ENCODE measurements at places on chromosomes 4 and X.

- no peak for DNase-seq
Measured at GRCh38 chr4:70133473-70133872, 20.6 kb upstream of the PRR27 start.

- no peak for DNase-seq
Measured at GRCh38 chr4:74320559-74321118, 12.4 kb downstream of the EPGN start.

DNA sequence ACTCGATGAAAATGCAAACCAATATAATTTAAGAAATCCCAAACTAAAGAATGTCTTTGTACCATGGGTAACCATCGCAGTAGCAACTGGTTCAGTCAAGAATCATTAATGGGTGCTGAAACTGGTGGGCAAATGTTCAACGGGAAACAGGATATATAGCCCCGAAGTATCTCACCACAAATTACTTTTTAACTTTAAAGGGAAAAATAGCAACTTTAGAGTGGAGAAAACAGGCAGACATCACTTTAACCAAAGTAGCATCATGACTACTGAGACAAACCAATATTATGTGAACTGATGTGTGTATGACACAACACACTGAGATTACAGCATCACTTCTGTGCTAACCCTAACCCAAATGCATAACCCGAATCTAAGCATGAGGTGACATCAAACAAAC lies 33.8 kb upstream of the SLAIN2 start:
- no peak for DNase-seq

DNA sequence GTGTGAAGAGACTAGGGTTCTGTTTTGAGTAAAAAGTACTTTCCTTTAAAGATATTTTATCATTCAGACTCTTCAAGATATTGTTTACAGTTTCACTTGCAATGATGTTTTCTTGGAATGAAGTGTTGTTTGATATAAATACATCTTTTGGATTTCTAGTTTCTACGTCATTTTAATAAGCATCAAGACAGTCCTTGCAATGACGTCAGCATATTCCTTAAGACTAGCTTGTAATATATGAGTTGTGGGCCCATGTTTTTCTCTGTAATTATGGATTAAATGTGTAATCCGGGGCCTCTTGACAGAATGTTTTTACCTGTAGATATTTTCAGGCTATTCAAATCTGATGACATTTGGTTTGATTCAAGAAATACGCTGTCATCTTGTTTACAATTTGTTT lies 66.1 kb downstream of the RBMX2 start:
- DNase-seq = no peak

DNA sequence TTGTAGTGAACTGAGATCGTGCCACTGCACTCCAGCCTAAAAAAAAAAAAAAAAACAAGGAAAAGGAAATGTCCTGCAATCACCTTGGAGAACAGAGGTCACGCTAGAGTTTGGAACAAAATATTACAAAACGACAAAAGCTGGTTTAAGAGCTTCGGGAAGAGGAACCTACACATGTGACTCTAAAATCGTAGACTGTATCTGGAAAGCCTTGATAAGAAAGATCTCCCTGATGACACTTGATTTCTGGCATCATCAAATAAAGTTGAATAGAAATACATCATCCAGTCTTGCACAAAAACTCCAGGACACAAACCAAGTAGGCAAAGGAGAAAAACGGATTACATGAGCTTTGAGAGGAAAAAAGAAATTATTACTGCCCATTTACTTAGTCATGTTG lies 31.1 kb upstream of the DOCK11 start:
- DNase-seq = no peak

DNA sequence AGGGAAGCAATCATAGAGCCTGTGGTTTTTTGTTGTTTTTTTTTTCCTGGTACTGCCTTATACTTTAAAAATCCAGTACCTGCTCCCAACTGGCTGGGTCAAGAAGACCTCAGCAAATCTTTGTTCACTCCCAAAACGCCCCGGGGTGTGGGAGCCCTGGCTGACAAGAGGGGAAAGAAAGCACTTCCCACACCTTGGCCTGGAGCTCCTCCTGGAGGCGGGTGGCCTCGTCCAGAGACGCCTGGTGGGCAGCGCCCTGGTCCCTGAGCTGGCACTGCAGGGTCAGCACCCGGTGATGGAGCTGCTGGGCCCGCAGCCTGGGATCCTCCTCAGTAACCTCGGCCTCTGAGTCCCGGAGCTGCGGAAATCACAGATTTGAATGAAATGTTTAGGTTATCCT lies 38.2 kb downstream of the C4orf50 start:
- DNase-seq = no peak

- DNase-seq = no peak
Measured at GRCh38 chr4:30945586-30945985, 225.4 kb downstream of the PCDH7 start.

- no peak for DNase-seq
Measured at GRCh38 chrX:152819732-152820131, 10.8 kb downstream of the CETN2 start.

DNA sequence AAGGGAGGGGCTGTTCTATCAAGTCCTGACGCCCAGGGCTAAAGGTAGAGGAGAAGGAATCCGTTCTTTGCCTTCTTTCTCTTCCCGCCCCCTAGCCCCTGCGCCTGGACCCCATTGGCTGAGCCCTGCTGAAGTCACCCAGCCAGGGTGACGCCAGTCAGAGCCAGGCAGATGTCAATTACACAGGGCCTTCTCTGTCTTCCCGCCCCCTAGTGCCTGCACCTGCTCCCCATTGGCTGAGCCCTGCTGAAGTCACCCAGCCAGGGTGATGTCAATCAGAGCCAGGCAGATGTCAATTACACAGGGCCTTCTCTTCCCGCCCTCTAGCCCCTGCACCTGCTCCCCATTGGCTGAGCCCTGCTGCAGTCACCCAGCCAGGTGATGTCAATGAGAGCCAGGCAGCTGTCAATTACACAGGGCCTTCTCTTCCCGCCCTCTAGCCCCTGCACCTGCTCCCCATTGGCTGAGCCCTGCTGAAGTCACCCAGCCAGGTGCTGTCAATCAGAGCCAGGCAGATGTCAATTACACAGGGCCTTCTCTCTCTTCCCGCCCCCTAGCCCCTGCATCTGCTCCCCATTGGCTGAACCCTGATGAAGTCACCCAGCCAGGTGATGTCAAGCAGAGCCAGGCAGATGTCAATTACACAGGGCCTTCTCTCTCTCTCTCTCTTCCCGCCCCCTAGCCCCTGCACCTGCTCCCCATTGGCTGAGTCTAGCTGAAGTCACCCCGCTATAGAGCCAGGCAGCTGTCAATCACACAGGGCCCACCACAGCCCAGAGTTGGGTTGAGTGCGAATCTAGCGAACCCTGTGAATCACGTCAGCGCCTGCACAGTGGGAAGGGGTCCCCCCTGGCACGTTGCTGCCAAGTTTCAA lies 46.4 kb downstream of the ASMT start:
- DNase-seq = peak; percentile 57

- no peak for DNase-seq
Measured at GRCh38 chr4:3615386-3616286, 83.4 kb upstream of the LRPAP1 start.

GRCh38 chr4:157882901-157883300 lies 289.9 kb downstream of the GASK1B start:
- no peak for DNase-seq

GRCh38 chr4:121330180-121330665 lies 50.6 kb downstream of the QRFPR start:
- DNase-seq = no peak

DNA sequence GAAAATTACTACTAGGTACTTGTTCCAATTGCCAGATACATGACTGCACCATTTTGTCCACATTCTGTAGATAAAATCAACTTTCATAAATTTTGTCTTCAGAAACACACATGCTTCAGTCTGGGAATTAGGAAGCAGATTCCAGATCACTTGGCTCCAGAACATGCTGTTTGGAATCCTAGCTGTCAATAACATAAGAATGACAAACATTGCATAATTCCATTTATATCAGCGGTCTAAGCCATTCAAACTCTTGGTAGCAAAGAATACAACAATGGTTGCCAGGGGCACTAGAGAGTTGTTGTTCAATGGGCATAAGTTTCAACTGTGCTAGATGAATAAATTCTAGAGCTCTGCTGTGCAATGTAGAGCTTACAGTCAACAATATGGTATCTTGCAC lies 1112.1 kb upstream of the AGA start:
- no peak for DNase-seq

DNA sequence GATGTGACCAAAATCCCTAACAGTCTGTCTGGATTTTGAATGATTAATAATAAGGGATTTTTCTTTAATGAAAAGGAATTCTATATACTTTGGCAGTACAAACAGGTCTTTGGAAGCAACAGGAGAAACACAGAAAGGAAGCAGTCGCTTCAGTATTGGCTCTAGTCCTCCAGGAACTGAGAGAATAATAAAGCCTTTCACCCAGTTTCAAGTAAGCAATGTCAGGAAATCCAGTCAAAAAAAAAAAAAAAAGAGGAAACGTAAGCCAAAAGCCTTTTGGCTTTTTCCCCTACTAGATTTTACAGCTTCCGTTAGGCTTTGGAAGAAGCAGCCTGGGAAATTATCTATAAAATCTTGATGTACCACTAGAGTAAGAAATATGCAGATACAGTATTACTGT lies 61.7 kb upstream of the HDAC8 start:
- DNase-seq = no peak

DNA sequence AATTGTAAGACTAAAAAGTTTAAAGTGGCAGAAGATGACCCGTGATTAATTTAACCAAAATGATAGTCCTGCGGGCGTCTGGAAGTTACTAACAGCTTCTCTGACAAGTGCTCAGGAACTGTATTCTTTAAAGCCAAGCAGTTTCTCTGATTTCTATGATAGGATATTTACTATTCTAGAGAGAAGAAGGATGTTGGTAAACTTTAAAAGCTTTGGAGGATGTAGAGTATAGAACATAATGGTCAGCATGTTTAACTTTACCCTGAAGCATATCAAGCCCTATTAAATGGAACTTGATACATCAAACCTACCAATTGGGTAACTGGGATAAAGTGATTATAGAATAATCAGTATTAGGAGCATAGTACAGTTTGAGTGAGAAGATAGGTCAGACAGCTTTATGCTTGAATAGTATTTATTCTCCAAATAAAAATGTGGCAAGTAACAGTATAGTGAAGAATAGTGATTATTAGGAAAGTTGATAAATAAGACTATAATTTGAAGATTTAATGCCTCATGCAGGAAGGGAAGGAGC lies 1.8 kb downstream of the STIM2 start:
- no peak for DNase-seq

DNA sequence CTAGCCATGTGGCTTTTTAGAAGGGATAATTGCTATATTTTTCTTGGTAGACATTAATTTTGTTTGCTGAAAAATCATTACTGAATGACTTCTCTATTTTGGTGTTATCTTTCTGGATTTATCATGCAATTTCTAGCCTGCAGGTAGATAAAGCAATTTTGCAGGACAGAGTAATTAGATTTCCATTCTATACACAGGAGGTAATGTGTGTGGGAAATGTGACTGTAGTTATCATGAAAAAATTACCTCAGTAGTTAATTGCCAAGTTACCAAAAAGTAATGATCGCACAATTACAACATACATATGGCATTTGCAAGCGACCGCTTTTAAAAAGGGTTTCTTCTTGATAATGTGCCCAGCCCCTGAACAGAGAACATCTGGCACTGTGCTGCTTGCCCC lies 66.1 kb downstream of the KIT start:
- DNase-seq = no peak

GRCh38 chr4:41542526-41543275 lies 4.7 kb downstream of the LIMCH1 start:
- DNase-seq = no peak

DNA sequence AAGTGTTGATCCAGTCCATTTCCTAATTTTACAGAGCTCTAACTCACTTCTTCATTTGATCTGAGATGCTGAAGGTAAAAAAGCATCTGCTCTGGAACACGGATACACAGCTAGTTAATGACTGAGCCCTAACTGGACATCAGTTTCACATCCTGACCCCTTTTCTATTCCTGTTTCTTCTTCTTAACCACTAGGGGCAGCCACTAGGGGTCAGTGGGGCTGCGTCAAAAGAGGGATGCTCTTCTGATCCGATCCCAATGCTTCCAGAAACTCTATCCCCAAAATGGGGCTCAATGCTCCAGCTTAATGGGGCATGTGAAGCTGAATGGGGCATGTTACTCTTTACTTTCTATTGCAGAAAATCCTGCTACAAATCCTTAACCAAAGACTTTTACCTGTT lies 33.4 kb upstream of the PHKA2 start:
- no peak for DNase-seq

GRCh38 chr4:144634978-144635747 lies 10.8 kb upstream of the HHIP start:
- DNase-seq = no peak

DNA sequence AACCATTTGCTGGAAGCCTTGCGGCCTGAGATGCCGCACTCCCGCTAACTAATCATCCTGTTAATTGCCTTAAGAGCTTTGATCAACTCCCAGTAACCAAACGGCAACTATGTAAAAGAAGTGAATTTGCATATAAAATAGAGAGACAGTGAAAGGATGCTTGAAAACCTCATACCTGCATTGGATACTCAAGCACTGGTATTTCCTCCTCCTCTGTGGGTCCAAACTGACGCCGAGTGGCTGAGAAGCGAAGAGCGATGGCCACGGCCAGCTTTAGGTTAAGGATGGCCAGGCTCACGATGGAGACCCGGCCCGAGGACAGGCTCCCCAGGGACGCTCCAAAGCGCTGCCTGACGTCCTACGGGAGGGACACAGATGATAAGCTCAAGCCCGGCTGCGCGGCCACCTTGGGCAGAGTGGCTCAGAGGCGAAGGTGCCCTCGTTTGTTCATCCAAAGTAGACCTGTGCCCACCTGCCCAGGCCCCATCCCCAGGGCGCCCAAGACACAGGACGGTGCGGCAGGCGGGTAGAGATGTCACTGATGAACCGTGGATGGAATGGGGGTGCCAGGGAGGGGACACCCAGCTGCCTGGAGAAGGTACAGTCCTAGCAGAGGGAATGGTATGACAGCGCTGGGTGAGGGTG lies 43.6 kb downstream of the ACOX3 start:
- DNase-seq = no peak

DNA sequence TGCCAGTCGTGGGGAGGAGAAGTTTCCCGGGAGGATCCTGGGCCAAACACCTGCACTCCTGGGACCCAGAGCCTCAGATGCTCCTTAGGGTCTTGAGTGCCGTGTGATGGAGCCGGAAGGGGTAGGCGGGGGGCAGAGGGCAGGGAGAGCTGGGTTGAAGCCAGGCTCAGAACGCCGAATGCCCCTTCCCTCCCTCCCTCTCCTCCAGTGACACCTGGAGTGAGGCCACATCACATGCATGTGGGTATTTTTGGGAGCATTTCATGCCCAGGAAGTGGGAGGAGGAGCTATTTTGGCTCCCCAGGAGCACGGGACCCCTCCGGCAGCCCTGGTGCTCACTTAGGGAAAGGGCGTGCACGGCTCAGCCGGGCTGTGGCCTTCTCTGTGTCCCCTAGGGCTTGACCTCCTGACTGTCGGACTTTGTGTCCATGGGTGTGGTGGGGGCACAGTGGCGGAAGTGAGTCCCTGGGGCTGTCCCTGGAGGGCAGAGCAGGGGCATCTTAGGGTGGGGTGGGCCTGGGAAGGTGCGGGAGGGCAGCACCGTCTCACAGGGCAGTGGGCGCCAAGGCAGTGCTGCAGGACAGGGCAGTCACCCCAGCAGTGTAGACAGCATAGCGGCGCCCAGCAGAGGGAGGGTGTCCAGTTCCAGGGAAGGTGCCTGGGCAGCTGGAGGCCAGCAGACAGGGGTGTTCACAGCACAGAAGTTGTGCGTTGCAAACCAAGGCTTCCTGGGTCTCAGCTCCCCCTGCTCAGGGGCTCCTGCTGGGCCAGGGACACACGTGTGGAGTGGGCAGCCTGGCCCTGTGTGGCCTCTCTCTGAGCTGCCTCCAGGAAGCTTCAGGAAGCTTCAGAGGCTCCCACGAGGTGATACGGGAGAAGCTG lies 4.9 kb upstream of the CPLX1 start:
- DNase-seq = no peak

All from activated gamma-delta T cell treated with anti-CD3 and anti-CD28 coated beads, Interleukin-2, amount 50 U/mL, for 16 hours (primary cell).